ENCODE measurements at places on chromosomes 7 and 10.

DNA sequence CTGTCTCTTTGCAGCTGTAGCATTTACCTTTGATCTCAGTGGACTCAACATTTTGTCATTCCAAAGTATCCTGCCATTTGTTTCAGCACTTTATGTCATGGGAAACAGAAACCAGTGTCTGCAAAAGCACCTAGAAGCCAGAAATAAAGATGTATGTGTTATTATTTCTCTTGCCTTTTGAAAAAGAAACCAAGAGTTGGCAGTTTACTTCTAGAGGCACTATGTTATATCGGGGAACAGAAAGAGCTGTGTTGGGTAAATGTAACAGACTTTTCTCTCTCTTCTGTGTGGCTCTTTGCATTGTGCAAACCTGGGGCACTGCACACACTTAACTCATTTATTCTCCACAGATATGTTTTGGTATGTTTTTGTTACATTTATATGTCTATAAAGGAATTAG is 36.7 kb downstream of the ZNF138 start:
- DNase-seq: no peak

DNA sequence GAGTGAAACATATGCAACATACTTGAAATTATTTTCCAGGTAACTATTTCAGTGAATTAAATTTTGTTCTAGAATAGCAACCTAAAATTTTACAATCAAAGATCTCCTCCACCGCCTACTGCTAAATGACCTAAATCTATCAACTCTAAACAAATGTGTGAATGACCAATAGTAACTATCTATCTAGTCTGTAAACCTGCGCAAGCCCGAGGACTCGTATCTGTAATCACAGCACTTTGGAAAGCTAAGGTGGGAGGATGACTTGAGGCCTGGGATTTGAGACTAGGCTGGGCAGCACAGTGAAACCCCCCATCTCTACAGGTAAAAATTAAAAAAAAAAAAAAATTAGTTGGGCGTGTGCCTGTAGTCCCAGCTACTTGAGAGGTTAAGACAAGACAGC is 83.0 kb downstream of the NEBL start:
- DNase-seq: no peak

DNA sequence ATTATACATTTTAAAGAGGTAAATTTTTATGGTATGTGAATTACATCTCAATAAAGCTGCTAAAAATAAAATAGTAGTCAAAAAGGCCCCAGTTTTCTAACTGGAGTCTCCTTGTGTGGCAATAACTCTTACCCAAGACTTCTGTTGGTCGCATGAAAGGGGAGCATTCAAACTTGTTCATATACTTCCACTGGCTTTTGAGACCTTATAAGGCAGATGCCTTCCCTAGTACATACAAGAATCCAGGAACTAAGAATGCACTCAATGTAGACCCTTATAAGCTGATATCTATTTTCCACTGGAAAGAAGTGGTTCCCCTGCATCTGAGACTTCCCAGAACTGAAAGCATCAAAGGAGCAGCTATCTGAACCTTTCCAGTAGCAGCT is 13.0 kb downstream of the BCAP29 start:
- DNase-seq: no peak

- DNase-seq: no peak
Measured at GRCh38 chr10:131781791-131782190, 119.0 kb upstream of the PPP2R2D start.

DNA sequence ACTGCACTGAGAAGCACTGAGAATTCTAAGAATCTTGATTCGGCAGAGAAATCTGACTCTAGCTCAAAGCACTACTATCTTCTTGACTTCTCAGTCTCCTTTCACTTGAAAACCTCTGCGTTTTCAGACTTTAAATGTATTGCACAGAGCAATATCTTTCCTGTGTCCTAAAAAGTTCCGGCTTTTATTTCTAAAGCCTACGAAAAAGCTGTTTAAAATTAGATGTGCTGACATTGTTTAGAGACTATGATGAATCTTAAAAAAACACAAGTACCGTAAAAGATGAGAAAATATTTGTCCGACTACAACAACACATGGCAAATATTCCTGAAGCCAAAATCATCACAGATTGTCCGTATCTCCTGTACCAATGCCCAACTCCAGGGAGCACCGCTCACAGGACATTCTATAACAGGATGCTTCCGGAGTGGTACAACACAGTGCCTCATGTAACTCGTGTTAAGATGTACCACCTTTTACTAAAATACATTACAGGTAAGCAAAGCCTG is 136.9 kb downstream of the CUBN start:
- DNase-seq: no peak

- no peak for DNase-seq
Measured at GRCh38 chr10:71594934-71595571, 124.5 kb downstream of the C10orf105 start.

GRCh38 chr7:148374396-148375259 is 215.9 kb upstream of the C7orf33 start:
- DNase-seq: no peak

- no peak for DNase-seq
Measured at GRCh38 chr7:84113286-84113685, 81.3 kb downstream of the SEMA3A start.

GRCh38 chr7:145092766-145093165 is 256.9 kb upstream of the TPK1 start:
- DNase-seq: no peak

GRCh38 chr7:25694699-25695098 is 457.3 kb upstream of the NFE2L3 start:
- no peak for DNase-seq

GRCh38 chr7:142646386-142647140 is 102.7 kb upstream of the PRSS1 start:
- DNase-seq: no peak

- no peak for DNase-seq
Measured at GRCh38 chr7:129830949-129831348, 121.8 kb downstream of the UBE2H start.

DNA sequence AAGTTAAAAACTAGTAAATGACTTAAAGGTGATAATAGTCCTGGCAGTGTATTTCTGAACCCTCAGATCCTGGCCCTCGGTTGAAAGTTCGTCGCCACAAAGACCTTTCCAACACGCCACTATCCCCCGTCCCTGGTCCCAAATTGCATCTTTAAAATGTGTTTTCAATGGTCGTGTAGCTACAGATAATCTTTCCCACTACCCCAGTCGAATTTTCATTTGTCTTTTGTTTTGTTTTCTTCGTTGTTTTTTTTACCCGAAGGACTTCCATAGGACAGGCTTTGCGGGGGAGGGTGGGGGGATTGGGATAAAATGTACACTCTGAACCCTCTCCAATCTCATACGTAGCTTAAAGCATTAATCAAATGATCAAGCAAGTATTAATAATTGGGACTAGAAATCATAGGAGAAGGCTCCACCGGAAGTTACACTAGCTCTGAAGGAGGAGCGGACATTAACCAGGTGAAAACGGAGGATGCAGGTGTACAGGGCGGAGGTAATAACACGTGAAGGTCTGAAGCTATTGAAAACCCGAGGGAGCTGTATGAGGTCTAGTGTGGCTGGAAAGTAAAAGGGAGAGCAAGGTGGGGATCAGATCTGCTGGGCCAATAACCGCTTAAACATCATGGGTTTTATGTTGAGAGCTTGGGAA is 32.8 kb upstream of the PHF14 start:
- no peak for DNase-seq

GRCh38 chr7:43851805-43852204 is 17.5 kb downstream of the MRPS24 start:
- no peak for DNase-seq

- DNase-seq: no peak
Measured at GRCh38 chr7:55274156-55274555, 91.0 kb upstream of the LANCL2 start.

- no peak for DNase-seq
Measured at GRCh38 chr10:33428682-33429081, 94.2 kb upstream of the NRP1 start.

GRCh38 chr10:76643511-76643911 is 994.1 kb downstream of the KCNMA1 start:
- no peak for DNase-seq

GRCh38 chr10:84525120-84525806 is 196.9 kb downstream of the CCSER2 start:
- no peak for DNase-seq

- DNase-seq: no peak
Measured at GRCh38 chr10:13503745-13504463, 24.9 kb downstream of the BEND7 start.

- no peak for DNase-seq
Measured at GRCh38 chr10:51325649-51326048, 251.4 kb downstream of the PRKG1 start.

DNA sequence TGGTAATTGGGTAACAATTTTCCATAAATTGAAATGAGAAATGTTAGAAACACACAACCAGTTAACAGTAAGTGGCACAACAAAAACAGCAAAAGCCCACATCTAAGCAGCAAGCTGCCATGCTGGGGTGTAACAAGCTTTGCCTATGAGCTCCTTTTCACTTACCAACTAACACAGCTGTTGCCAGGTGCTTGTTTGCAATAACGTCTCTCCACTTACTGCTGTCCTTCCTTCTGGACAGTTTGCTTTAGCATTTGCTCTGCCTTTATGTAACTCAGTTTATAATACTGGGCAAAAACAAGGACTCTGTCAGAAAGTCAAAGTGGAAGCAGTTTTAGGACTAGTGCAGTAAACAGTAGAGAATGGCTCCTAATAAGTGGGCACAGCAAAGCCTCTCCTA is 740.9 kb downstream of the POM121L12 start:
- DNase-seq: no peak

- DNase-seq: no peak
Measured at GRCh38 chr10:96441322-96441885, 72.3 kb downstream of the TLL2 start.

DNA sequence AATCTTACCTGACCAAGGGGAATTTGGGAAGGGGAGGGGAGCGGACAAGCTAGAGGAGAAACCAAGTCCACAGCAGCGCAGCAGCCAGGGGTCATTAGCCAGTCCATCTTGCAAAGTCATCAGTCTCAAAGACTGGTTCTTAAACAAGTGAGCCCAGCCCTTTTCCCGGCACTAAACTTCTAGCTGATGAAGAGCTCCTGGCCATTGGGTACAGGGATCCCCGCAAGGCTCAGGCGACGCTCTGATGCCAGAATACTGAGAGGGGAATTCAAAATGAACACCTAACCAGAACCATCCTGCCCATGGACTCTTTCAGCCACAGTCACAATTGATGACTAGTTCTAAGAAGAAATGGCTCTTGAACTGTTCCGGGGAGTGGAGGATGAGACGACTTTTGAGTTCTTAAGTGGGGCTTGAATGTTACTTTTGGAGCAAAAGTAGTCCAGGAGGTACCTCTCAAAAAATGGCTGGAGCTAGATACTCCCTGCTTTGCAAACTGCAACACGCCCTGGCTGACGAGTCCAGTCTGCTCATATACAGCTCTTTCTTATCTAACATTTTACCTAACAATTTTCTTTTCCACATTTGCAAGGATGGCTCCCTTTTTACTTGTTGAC is 2.5 kb upstream of the TWIST1 start:
- DNase-seq: no peak

DNA sequence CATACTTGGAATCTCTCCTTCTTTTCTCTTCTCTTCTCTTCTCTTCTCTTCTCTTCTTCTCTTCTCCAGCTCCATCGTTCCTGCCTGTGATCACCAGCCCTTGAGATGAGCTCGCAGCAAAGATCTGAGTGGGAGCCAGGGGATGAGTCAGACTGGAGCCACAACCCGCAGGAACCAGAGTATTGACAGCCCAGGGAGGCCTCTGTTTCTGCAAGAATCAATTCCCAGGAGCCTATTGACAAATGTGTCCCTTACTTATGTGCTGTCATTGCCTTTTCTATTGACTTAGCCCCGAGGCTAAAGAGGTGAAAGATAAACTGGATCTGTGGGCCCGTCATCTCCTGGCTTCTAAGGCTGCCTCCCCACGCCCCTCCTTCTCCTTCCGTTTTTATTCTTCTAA is 13.1 kb upstream of the HABP2 start:
- DNase-seq: no peak

- DNase-seq: no peak
Measured at GRCh38 chr10:86486856-86487255, 34.7 kb downstream of the WAPL start.

GRCh38 chr7:83276250-83276649 is 113.6 kb upstream of the PCLO start:
- DNase-seq: no peak

- no peak for DNase-seq
Measured at GRCh38 chr10:94194256-94194655, 168.5 kb downstream of the NOC3L start.

DNA sequence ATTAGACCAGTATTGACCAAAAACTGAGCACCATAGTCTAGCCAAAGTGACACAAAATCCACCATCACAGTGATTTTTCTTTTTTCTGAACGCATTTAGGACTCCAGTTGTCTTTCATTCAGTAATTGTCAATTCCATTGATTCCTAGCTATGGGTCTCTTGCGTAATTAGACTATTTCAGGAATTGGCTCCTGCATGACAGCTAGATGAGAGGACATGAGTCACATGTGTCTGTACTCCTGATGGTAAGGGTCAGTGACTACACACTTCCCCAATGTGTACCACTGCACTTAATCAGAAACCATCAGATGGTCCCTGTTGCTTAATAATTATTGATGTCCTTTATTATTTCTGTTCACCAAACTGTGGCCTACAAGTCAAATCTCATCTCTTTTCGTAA is 469.5 kb downstream of the POM121L12 start:
- DNase-seq: no peak

DNA sequence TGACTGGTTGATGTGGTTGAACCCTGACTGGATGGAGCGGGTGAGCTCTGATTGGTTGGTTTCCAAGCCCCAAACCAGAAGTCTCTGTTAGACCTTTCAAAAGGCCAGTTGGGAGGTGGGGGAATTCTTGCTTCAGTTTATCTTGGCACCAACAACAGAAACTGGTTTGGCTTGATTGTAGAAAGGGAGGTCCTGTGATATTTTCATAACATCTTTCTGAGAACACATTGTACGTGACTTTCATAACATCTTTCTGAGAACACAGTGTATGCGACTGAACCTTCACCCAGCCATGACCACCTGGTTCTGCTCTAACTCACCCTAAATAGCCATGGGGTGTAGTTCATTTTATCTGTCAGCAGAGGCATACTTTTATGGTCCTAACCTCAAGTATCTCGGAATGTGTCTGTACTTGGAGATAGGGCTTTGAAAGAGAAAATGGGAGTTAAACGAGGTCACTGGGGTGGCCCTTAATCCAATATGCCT is 88.3 kb downstream of the GALNT17 start:
- no peak for DNase-seq

- no peak for DNase-seq
Measured at GRCh38 chr7:40186586-40186985, 51.8 kb downstream of the SUGCT start.

DNA sequence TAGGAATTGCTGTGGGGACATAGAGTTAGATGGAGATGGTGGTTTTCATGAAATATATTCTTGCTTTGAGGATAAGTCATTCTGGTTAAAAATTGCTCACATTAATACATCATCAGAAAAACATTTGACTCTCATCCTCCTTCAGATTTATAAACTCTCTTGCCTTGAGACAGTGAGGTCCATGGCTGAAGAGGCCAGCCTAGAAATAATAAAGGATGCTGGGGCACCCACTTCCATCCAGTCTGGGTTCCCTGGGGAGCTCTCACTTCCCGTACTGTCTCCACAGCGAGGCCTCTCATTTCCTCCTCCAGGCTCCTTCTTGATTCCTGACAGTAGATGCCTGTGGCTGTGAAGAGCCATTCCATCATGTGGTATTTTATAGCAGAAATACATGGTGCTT is 73.3 kb upstream of the PRKG1 start:
- no peak for DNase-seq
